Activated gamma-delta T cell treated with Interleukin-2 at 50 U/mL for 16 hours (primary cell): ENCODE measurements at places on chromosomes 1 and 21.

- DNase-seq: no peak
These were observed 28.1 kb upstream of the SNX27 start for GRCh38 chr1:151583796-151584195.

DNA sequence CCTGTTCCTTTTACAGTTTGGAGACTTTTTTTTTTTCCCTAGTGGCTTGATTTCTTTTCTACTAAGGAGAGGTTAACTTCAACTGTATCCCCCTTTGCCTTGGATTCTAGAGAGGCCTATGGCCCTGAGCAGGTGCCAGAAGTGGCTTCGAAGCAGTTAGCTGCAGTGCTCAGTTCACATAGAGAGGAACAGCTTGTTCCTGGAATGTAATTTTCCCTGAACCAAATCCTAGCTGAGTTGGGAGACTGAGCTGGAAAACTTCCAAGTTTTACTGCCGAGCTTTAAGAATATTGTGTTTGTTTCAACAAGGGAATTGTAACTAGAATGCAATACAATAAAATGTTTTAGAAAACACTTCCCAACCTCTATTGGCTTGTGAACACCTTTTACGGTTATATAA lies 17.5 kb downstream of the RD3 start:
- DNase-seq: no peak

- DNase-seq: no peak
These were observed 5.3 kb upstream of the OLFM3 start for GRCh38 chr1:102002057-102002456.

DNA sequence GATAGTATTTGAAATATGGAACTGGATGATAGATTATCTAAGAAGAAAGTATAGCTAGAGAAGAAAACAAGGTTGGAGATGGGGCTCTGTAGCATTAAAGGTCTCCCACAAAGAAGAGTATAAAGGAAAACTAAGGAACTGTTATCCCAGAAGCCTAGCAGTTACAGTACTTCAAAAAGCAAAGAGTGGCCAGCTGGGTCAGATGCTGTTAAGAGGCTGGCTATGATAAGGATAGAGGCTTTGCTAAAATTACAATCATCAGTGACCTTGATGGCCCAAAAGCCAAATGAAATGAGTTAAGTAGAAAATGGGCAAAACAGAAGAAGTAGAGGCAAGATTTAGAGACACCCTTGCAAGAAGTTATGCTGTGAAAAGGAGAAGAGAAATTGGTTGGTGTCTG lies 25.1 kb upstream of the ANGPTL1 start:
- no peak for DNase-seq

DNA sequence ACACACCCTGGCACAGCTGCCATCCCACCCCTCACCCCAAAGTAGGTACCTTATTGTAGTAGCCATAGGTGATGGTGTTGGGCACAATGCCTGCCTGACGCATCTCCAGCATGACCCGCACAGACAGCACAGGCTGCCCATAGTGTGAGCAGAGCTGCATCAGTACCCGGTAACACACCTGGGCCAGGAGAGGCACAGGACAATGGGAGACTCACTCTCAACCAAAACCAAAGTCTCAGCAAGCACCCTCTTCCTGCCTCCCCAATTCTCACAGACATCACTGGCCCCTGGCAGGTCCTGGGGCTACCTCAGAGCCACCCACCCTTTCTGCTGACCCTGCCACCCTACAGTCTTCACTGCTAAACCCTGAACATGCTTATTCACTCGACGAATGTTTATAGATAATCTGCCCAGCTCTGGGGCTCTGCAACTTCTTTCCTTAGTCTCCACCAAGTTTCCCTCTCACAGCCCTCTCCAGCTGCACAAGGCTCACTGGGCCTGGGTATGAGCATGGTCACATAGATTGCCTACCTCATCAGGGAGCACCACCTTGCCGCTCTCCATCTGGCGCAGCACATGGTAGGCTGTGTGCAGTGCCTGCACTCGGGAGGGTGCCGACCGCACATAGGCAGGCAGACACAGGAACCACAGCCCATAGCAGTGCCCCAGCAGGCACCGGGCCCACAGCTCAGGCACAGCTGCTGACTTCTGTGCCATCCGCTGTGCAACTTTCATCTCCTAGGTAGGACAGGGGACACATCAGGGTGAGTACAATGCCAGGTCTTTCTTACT lies 10.3 kb downstream of the DENND4B start:
- DNase-seq: no peak
